ENCODE measurements at places on chromosomes 7 and 10. TPM values are rescaled to one million over a fixed set of nuclear protein-coding genes. Genes with fewer than 3 reads are reported as not detected.

The HOXA6 gene
- 1.2 TPM for total RNA-seq

The PPIF gene
- total RNA-seq: 171 TPM

DNA sequence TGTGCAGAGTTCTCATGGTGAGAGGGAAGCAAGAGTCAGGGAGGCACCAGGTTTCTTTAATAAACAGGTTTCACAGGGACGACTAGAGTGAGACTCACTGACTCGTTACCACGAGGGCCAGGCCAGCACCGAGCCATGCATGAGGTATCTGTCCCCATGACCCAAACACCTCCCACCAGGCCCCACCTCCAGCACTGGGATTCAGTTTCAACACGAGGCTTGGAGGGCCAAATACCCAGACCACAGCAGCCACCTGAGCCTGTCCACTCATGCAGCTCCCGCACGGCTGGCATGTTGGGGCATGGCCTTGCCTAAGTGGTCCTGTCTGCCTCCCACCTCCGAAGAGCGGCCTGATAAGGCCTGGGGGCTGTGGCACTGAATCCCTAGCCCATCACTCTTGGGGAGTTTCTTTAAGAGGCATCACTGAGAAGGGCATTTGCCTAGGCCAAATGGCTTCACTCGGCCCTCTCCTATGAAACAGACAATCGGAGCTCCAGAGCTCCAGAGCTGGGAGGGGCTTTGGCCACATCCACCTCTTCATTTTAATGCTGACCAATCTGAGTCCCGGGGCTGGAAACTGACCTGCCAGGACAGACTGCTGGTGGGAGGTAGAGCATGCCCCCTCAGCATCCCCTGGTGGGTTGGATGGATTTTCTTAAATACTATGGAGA, 157.8 kb downstream of the DNAJB6 start:
- DNase-seq: no peak

DNA sequence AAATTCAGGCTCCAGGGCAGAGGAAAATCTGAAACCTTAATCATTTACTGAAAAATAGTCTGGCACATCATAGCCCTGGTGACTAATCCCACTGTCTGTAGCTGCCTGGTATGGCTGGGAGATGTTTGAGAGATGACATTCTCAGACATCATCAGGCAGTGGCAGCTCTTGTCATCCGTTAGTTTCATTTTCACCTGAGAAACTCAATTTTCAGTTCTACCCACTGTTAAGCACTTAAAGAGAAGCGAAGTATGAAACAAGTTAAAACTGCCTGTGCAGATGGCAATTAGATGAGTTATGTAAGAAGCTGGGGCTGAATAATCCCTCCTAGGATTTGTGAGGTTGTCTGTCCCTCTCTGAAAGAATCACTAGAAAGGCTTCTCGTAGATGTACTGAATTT, 150.2 kb downstream of the NSUN6 start:
- DNase-seq: no peak

DNA sequence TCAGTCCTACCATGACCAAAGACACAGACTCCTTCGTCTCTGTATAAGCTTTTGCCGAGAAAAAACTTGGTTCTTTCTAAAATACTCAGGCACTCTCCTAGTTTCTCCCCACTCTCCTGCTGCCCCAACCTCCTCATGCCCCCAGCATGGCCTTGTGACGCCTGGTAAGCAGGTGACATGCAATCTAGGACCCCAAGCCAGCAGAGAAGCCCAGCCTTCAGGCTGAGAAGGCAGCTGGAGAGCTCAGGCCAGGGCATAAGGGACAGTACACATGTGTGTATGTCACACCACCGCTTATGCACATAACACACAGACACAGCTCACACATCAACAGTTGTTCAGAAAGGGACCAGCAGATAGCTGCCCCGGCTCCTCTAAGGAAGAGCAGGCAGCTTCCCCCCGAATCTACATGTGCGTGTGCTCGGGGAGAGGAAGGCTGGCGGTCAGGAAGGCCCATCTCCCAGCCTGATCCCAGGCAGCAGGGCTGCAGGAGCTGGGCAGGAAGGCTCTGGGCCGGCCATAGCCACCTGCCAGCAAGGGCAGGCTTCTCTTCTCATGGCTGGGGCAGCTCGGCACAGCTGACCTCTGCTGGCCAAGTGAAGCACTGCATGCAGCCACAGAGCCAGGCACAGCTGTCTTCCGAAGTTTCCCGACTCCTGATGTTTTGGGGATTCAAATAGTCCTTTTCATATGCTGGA, 8.5 kb downstream of the DDX56 start:
- peak; percentile 78 for DNase-seq

DNA sequence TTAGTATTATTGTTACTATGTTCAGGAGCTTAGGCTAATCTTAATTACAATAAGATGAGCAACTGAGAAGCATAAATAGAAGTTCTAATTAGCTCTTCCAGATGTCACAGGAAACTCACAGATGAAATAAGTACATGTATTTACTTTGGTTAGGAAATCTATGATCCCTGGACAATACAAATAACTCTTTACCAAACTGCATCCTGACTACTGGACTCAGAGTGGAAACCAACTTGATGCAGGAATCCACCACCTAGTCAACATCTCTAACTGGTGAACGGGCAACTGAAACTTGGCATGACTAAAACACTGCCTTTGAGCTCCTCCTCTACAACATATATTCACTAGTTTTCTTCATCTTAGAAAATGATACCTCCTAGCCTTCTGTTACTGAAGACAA, 193.2 kb downstream of the AGMO start:
- DNase-seq: no peak

Measured in PC-9 (cell line).